GDM1 (cell line): ENCODE measurements at places on chromosomes 5 and 9.

DNA sequence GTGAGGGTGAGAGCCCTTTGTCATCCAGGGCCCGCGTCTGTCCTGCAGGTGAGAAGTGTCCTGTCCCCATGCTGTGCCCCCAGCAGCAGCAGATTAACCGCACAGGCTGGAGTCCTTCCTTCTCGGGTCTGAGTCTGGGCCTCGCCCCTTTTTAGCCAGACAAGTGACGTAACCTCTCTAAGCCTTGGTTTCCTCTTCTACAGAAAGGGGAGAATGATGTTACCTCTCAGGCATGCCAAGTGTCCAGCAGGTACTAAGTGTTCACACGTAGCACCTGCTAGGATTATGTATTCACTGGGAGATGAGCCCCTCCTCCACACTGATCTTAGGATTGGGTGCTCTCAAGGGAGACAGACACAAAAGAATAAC is 6.9 kb downstream of the NEURL1B start:
- no peak for DNase-seq

DNA sequence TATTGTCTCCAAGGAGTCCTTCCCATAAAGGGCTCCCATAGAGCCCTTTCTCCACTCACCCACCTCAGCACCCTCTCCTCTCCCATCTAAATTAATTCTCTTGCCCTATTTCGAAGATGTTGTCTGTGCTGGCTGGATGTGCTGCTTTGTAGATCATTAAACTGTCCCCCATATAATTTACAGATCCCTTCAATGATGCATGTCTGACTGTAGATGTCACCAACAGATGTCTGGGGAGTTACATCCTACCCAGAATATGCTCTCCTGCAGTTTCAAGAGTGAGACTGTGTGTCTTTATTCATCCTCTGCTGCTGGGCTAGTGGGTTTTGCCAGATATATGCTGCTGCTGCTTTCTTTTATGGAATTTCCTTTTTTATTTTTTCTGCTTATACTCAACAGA is 351.2 kb downstream of the MLLT3 start:
- no peak for DNase-seq

DNA sequence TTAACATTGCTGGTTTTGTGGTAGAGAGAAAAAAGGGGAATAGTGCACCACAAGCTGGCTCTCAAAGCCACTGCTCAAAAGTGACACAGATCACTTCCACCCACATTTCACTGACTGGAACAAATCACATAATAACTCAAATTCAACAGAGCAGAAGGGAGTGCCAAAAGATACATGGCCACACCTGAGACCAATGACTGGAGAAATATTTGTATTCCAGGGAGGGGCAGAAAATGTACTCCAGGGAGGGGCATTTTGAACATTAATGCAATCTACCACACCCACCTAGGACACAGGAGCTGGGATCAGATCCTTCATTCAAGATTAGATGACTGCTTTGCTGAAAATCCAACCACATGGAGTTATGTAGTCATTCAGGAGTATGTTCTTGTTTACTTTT is 44.8 kb upstream of the ALDOB start:
- no peak for DNase-seq

DNA sequence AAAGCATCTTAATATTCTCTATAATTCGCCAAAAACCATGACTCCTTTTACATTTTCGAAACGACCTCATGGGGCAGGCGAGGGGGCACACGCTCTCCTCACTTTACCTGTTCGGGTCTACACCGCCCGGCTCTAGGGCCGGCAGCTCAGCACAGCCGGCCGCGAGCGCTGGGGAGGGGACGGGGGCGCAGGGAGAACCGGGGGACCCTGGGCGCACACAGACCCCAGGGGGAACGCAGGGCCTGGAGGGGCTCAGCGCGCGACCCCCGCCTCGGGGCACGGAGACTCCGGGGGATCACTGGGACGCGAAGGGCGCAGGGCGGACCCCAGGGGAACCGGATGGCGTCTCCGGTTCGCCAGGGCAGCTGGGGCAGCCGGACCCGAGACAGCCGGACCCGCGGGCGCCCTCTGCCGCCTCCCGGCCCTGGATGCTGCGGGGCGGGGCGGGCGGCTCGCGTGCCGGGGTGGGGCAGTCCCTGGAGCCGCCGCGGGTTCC is at the start of gene AHRR:
AHRR (plus strand) TSS at position 485 of the 496 bp plus-strand sequence. CDS start 22,189 bp downstream, outside the sequence.
- no peak for DNase-seq
